Activated CD8-positive, alpha-beta T cell treated with anti-CD3 and anti-CD28 coated beads for 36 hours (primary cell): ENCODE measurements at places on chromosomes 7 and 10.

DNA sequence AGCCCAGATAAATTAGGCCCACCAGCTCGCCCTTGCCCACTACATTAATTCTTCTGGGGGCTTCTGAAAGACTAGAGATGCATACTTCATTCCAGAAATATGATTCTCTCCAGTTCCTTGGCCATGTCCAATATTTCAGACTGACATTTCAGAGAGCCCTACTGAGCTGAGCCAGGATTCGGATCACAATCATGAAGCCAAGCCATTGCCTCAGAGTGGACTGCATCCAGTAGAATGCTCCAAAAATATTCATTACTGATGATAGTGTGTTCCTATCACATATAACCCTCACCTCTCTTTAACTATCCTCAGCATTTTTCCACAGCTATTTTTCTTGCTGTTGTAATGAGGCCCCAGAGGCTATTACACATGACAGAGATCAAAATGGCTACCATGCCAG lies 38.7 kb downstream of the ARMH3 start:
- no peak for DNase-seq

GRCh38 chr10:26804418-26805393 lies 56.1 kb downstream of the ABI1 start:
- no peak for DNase-seq

- DNase-seq, result no peak
Observed at GRCh38 chr10:42952349-42952748, 124.5 kb upstream of the RET start.

GRCh38 chr7:155804897-155805825 lies 7.1 kb downstream of the SHH start:
- peak; percentile 66 for DNase-seq

DNA sequence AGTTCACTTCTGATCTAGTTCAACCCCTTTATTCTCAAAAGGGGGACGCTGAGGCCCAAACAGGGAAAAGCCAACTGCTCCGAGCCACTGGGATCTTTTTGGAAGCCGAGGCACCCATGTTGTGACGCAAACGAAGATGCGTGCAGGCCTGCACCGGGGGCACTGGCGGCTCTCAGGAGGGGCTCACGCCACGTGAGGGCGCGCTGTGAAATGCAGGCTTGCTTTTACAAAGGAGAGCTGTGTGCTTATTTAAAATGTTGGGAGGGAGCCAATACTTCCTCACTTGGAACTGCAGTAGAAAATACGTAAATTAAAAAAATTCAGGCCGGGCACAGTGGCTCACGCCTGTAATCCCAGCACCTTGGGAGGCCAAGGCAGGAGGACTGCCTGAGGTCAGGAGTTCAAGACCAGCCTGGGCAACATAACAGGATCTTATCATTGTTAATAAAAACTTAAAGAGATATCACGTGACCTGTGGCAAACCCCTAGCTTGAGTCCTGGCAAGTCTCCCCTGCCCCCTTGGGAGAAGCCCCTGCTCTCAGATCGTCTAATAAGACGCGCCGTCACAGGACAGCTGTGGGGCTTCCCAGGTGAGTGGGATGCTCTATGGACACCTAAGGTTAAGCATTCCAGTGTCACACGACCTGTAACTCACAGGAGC lies 16.3 kb downstream of the BRI3 start:
- DNase-seq, result no peak

- peak; percentile 71 for DNase-seq
Observed at GRCh38 chr10:113666682-113667252, 2.9 kb upstream of the NRAP start.

GRCh38 chr10:27834476-27834875 lies 88.9 kb upstream of the MKX start:
- no peak for DNase-seq

GRCh38 chr7:44216521-44217222 lies 15.9 kb downstream of the YKT6 start:
- no peak for DNase-seq

- no peak for DNase-seq
Observed at GRCh38 chr10:124345521-124345920, 73.2 kb downstream of the OAT start.

- no peak for DNase-seq
Observed at GRCh38 chr7:85736085-85736484, 549.2 kb upstream of the SEMA3D start.

GRCh38 chr7:74429153-74429747 lies 24.5 kb upstream of the GTF2IRD1 start:
- no peak for DNase-seq

- DNase-seq, result no peak
Observed at GRCh38 chr7:43535810-43536585, 46.9 kb upstream of the STK17A start.

DNA sequence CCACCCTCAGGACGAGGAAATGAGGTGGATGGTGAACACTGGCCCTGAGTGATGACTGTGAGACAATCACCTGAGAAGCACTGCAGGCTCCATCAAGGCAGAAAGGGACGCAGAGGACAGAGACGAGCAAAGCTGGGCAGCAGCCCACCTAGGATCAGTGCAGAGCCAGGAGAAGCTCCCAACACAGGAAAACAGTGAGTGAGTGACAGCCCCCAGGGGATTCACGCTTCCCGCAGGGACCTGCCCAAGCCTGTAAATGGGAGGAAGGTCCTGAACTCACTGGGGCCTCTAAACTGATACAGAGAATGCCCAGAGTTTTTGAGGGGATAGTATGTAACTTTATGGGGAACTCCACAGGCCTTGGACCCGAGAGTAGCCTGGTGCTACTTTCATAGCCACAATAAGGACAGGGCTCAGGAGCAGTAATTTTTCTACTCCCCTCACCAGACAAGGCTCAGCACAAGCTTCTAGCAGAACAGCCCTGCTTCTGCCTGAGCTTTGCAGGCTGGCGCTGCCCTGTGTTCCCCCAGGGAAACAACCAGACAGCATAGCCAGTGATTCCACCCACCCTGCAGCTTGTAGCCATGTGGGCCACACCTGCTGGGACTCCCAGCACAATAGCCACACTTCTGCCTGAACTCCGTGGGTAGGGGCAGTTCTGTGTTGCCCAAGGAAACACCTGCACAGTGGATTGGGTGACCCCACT lies 708.4 kb downstream of the POM121L12 start:
- no peak for DNase-seq

- DNase-seq, result no peak
Observed at GRCh38 chr10:122051609-122052385, 62.8 kb downstream of the TACC2 start.

GRCh38 chr10:60189861-60190475 lies 199.7 kb downstream of the ANK3 start:
- no peak for DNase-seq

- peak; percentile 60 for DNase-seq
Observed at GRCh38 chr10:118754229-118754555, 578 bp downstream of the CACUL1 start.

- peak; percentile 60 for DNase-seq
Observed at GRCh38 chr7:157875230-157876179, 538.7 kb downstream of the DNAJB6 start.

DNA sequence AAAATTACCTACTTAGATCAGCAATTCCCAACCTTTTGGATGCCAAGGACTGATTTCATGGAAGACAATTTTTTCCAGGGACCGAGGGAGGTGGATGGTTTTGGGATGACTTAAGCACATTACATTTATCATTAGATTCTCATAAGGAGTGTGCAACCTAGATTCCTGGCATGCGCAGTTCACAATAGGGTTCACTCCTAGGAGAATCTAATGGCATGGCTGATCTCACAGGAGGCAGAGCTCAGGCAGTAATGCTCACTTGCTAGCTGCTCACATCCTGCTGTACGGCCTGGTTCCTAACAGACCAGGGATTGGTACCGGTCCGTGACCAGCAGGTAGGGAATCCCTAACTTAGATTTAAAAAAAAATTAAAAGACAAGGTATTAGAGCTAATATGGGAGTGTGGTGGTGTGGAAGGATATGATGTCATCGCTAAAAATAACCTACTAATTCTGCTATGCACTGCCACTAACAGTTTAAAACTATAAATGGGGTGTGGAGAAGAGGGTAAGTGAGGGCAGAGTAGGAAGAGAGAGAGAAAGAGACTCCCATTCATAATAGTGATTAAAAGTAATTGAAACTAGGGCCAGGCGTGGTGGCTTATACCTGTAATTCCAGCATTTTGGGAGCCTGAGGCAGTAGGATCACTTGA lies 282.7 kb downstream of the BAMBI start:
- no peak for DNase-seq

DNA sequence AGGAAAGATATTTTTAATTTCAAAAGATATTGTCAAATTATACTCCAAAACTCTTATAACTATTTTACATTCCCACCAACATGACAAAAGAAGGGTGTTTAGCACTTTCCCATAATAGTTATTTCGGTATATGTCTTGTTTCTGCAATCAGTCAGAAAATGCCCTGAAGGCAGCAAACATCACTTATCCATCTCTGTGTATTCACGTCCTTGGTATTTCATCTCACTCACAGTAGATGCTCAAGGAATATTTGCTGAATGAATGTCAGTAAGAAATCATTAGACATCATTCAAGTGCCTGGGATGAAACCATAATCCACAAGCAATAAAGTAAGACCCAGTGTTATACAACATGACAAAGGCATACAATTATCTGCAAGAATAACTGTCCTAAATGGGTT lies 112.7 kb downstream of the GFRA1 start:
- no peak for DNase-seq

DNA sequence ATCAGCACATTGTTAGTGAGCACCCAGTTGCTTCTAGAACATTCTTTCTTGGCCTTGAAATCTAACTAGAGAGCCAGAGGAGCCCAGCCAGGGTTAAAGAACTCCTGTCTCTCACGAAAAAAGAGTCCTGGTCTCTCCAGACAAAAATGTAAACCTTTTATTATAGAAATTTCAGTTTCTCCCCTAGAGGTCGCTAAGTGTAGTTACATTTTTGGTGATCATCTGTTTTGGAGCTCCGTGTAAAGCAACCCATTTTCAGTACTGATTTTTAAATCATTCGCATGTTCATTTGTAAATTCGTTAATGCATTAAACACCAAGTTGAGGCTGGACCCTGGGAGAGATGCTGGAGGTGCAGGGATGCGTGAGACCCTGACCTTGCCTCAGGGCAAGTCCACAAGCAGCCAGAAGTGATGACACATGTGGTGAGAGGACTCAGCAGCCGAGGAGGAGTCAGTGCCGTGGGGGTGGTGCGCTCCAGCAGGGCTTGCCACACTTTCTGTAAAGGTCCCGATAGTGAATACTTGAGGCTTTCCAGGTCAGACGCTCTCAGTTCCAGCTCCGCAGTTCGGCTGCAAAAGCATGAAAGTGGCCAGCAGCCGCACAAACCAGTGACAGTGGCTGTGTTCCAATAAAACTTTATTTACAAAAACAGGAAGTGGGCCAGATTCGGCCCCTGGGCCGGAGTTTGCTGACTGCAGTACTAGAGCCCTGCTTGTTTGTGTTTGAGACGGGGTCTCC lies 578.6 kb upstream of the FOXK1 start:
- no peak for DNase-seq

DNA sequence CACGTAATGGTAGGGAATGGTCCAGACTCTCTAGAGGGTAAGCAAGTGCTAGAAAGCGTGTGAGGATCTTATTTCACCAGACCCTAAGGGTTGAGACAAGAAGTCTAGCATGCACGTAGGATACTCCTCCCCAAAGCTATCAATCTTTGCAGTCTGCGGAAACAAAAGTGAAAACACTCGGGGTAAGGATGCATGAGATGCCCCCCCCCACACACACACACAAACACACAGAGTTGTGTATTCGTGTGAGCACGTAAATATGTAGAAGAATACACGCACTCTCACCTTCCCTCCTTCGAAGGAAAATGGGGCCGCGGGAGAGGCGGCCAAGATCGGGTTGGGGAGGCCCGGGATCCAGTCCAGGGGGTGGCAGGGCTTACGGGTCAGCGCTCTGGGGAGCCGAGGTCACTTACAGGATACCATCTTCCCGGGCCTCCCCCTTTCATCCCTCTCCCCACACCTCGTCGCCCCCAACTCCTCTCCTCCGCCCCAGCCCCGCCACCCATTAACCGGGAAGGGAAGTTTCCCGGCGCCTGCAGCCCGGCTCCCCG lies 455 bp downstream of the CUL2 start:
- DNase-seq, result peak; percentile 18

DNA sequence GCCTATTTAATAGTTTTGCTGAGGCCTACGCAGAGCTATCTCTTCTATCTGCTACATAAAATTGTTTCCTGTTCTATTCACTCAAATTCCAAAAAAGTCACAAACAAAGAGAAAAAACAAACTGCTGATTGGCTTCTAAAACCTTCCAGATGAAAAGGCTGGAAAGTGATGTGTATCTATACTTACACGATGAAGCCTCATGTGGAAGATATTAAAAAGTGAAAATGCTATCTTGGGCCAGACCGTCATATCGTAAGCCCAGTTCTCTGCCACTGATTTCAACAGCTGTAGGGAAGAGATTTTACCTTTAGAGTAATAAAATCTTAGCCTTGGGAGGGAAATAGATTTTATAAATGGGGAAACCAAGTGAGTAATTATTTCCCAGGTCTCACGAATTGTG lies 394.8 kb downstream of the KIF20B start:
- no peak for DNase-seq

DNA sequence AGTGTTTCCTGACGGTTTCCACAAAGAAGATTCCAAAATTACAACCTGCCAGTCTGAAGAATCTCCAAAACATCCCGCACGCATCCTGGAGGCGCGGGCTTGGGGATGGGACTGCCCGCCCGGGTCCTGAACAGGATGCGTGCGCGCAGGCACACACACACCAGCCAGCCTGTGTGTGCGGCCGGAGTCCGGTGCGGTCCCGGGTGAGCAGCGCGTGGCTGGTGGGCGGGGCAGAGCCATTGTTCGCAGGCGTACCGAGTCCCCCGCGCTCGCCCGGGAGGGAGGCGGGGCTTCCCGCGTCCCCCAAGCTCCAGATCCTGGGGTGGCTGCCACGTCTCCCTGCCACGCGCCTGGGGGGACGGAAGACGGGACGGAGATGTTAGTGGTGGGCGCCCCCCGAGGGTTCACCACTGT lies 675 bp upstream of the SCD start:
- peak; percentile 91 for DNase-seq
